ENCODE measurements at places on chromosomes 13 and 19.

- DNase-seq, result no peak
Observed at GRCh38 chr19:50465986-50466705, 10.2 kb upstream of the EMC10 start.

DNA sequence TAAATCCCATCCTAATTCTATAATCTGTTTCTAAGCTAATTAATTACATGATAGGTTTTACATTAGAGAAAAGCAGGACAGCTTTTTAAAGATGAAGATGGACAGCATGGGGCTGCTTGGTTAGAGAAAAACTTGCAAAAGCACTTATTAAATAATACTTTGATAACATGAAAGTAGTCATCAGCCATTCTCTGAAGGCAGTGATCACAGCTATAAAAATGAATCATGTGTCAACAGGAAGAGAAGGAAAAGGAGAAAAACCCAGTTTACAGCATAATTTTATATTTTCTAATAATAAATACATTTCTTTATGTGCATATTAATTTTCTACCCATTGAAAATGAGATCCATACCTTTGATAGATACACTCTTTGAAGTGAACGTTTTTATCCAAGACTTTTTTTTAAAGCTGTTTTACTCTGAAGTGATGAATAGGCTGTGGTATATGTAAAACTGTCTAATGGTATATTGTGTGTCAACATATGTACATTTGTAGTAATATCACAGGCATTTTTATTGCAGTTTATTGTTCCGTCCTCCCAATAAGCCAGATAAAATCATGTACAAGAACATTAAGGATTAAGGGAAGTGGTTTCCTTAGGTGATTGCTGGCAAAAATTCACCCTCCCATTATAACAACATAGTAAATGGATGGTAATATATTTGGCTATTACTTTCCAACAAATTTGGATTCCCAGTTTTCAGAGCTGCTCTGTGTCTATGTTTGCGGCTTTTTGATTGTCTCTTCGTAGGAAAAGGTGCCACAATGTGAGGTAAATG is 1.3 kb upstream of the KLF5 start:
- no peak for DNase-seq

DNA sequence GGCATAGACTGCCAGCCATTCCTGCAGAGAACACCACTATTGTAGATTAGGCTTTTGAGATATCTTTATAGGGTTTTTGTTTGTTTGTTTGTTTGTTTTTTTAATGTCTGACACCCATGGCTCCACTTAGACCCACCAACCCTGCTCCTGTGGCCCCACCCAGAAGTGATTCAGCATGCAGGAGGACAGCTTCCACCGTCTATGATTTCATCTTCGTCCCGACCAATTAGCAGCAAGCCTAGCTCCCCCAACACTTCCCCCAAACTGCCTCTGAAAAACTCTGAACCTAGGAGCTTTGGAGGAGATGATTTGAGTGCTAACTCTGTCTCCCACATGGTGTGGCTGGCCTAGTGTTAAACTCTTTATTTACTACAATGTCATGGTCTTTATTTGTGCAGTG is 108.3 kb upstream of the RXFP2 start:
- DNase-seq, result no peak

DNA sequence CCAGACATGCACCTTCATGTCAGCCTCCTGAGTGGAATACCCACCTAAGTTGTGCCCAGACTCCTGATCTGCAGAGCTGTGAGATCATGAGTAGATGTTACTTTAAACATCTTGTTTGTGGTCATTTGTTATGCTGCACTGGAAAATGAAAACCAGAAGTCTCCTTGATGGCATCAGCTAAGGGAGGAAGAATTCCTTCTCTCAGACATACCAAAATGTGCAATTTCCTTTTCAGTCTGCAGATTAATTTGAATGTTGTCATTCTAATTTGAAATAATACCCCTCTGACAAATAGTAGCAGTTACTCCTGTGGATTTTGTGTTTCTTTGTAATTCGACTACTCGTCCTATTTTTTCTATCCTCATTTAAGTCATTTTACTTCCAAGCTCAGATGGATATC is 59.3 kb downstream of the ITGBL1 start:
- no peak for DNase-seq

DNA sequence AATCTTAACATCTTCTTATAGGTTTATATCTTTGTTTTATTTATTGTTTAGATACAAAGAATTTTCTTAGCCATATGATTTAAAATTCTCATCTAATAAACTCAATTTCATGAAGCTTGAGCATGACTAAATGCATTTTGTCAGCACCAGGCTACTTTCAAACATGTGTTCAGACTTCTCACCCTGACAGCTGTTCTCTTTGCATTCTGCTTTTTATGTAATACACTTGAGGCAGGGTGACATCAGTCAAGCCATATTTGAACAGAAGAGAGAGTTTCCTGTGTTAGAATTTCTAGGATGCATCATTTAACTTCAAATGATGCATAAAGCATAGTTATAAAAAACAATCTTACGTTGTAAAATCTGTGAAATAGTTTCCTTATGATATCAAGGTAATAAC is 1295.1 kb upstream of the PCDH20 start:
- DNase-seq, result no peak

DNA sequence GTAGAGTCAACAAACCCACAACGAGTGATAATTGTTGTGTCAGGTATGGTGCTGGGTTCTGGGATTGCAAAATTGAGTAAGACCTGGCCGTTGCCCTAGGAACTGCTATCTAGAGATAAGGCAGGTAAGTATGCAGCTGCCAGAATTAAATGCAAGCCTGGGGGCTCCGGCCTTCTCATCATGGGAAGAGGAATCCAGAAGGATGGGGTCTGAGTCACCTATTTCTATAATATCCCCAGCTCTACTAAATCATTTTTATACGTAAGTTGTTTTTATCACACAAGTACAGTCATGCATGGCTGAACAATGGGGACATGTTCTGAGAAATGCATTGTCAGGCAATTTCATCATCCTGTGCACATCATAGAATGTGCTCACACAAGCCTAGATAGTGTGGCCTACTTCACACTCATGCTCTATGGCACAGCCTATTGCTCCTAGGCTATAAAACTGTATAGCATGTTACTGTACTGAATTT is 203.0 kb downstream of the KLF5 start:
- DNase-seq, result no peak

- DNase-seq, result no peak
Observed at GRCh38 chr13:41701676-41702075, 244.3 kb downstream of the RGCC start.
